ENCODE measurements at places on chromosomes 2 and 18.

DNA sequence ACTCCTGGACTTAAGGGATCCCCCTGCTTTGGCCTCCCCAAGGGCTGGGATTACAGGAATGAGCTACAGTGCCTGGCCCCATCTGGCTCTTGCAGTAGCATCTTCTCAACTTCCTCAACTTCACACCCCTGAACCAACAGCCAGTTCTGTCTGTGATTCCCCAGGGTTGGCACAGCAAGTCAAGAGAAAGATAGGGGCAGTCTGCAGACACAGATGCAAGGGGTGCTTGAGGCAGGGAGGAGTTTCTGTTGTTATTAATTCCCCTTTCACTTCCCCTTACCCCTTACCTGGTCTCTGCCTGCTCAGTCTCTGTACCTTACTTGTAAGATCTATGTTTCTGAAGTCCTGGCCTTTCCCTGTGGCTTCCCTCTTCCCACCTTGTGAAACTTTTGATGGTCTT, 54.1 kb upstream of the MEX3C start:
- DNase-seq = no peak

DNA sequence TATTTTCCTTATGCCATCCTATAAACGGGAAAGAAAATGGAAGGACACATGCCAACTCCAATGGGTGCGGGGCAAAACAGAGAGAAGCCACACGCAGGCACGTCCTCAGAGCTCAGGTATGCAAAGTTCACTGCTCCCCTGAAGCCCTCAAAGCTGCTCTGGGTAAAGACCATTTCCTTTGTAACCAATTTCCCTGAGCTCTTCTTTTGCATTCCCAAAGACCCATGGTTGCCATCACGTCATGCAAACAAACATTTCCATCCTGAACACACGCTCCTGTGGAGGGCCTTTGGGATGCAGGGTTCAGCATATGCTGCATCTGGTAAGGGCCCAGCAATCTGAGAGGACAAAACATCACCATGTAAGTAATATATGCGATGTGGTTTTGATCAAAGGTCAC, 69.4 kb downstream of the EMILIN2 start:
- no peak for DNase-seq

- no peak for DNase-seq
These were observed 97.9 kb upstream of the RIOK3 start for GRCh38 chr18:23355206-23355605.

- no peak for DNase-seq
These were observed 373.3 kb upstream of the RAB12 start for GRCh38 chr18:8235894-8236293.

- no peak for DNase-seq
These were observed 62.7 kb upstream of the ARL4C start for GRCh38 chr2:234559609-234560008.

- DNase-seq = no peak
These were observed 30.2 kb downstream of the MCFD2 start for GRCh38 chr2:46885376-46885775.

- no peak for DNase-seq
These were observed 204.5 kb downstream of the ZFP36L2 start for GRCh38 chr2:43021791-43022509.

DNA sequence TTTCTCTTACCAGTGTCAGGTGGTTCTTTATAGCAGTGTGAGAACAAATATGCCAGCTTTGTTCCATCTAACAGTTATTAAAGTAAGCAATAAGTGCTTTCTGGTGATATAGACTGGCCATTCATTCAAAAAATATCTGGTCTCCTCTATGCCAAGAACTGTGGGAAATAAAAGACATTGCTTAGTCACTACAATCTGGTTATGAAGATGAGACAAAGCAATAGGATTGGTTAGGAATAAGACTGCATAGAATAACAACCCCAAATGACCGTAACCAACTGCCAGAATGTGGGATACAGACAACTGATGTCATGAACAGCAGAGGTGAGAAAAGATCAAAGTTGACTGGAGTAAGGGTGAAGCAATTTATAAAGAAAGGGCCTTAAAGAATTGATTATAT, 83.8 kb downstream of the MBD2 start:
- DNase-seq = no peak

DNA sequence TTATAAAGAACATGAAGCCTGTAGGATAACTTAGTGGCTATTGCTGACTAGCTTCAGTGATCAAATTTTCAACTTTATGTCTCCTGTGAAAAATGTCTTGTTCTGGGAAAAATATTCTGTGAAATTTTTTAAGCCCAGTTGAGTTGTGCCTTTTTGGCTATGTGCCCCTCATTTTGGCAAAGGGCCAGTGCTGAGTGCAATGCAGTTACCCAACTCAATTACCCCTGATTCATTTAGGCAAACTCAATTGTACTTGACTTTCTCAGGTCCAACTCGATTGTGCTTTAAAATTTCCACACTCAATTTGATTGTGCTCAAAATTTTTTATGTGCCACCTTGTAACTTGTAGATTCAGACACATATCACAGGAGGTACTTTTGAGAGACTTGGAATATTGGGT, 548.8 kb upstream of the NRP2 start:
- DNase-seq = no peak

DNA sequence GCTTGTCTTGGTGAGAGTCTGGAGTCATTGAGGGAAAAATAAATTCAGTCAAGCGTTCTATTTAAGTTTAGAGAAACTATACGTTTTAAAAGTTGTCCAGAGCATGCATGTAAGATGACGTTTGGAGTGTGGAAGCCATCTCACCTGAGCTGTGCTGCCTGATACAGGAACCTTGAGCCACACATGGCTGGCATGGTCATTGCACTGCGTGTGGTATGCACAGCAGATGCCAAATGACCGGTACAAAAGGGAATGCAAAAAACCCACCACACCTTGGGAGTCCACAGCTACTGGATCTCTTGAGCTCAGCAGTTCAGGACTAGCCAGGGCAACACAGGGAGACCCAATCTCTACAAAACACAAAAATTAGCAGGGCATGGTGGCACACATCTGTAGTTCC, 4.3 kb downstream of the MZT2B start:
- DNase-seq = no peak

GRCh38 chr18:50283469-50284209, 2.3 kb upstream of the MBD1 start:
- DNase-seq = no peak

DNA sequence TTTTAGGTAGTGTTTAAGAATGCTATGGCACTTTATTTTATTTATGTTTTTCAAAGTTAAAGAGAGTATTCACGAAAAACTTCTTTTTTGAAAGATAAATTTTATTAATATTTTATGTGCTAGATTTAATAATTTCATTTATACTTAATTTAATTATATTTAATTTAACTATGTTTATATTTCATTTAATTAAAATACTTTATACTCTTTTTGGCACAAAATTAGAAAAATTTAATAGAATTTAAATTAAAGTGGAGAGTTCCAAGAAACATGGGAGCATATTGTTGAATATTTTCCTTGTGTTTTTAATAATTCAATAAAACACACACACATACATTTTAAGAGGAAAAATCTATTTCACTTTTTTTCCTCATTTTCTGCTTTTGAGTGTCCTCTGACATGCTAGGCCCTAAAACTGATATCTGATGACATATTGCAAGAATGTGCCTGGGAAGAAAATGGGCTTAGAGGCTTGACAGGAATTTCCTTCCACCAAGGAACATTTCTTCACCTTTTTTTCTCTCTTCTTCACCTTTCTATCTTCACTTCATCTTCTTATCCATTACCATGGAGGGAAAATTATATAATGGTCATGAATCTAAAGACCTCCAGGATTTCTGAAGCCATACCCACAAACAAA, 15.4 kb downstream of the ARHGAP28 start:
- no peak for DNase-seq

DNA sequence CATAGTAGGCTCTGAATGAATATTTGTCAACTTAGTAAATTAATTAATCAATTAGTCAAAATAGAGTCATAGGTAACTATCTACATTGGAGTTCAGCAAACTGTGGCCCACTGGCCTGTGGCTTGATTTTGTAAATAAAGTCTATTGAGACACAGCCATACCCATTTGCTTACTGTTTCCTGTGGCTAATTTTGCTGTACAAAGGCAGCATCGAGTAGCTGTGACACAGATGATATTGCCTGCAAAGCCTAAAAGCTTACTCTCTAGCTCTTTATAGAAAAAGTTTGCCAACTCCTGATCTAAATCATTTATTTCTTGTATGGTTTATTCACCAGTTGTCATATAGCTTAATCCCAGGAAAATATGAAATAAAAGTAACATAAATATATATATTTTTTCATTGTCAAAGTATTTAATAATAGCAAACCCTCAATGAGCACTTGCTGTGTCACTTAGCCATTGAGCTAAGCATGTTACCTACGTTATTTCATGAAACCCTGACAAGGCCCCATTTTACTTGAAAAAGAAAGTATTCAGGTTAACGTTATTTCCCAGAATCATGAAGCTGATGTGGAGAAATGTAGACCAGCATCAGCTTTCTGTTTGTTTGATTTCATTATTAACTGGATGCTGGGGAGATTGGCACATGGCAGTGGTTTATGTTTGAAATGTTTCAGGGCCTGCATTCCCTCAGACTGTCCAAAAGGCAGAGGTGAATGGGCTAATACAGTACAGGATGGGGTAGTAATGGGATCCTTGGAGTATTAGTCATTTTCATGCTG, 69.6 kb downstream of the ICOS start:
- DNase-seq = no peak

DNA sequence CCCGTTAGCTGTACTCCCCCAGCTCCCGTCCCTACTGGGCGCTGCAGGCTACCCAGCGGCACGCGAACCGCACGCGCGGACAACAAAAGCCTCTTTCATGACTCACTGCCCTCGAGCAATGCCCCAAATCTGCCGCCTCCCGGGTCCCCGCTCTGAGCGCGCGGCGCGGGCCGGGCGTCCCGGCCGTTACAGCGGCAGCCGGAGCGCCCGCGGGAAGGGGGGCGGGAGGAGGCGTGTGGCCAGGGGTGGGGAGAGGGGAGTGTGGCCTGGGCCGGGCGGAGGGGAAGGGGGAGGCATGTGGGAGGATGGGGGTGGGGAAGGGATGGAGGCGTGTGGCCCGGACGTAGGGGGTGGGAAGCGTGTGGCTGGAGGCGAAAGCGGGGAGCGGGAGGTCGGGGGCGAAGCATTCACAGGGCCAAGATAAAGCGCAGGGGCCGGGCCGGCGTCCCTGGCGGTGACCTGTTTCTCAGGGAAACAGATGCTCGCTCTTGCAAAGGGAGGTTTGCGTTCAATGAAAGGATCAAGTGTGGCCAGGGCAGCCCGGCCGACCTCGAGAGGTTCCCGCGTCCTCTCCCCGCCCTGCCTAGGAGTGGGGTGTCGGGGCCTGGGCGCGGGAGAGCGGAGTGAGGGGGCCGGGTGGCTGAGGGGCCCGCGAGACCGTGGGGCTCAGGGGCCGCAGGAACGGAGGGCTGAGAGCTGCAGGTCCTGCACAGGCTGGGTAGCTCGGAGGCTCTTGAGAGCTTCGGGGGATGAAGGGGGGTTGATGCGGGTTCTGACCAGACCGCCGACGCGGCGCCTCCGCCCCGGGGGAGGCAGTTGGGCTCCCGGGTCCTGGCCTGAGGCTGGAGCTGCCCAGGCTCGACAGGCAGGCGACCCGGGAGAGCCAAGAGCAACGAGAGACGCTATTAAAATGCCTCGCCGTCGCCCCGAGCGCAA, 3.5 kb upstream of the NEUROD1 start:
- no peak for DNase-seq

DNA sequence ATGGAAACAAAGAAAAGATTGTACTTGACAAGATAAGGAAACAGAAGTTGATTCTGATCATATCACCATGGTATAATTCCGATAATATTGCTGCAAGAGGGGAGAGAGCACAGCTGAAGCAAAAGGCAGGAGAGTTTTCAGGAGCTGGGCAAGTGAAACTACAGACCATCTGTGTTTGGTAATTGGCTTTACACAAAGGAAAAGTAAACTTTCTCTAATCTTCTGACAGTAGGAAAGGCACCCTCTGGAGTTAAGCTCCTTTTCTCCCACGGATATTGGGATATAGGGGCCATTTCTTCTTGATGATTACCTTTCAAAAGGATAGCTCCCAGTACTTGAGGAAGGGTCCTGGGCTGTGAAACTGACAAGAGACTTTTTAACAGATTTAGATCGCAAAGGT, 29.9 kb upstream of the REG3A start:
- no peak for DNase-seq

- no peak for DNase-seq
These were observed 203.8 kb downstream of the ETAA1 start for GRCh38 chr2:67600946-67601345.

GRCh38 chr2:12619975-12620374, 96.8 kb upstream of the TRIB2 start:
- no peak for DNase-seq

GRCh38 chr2:55014962-55015939, 35.0 kb downstream of the RTN4 start:
- DNase-seq = peak; percentile 72

DNA sequence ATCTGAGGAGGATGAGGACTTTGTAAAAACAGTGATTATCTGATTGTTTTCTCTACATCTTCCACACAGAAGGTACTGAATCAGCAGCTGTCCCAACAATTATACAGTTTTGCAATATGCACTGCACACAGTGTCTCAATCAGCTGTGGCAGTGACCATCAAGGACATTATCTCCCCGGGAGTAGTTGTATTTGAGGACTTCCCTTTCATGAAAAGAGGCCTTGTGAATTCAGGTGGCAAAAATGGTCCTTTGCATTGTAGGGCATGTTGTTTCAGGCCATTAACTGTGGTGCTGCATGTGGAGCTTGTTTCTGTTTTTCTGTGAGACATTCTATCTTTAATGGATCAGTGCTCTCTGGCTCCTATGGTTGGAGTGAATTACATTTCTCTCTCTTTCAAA, 779.4 kb upstream of the FSHR start:
- no peak for DNase-seq

GRCh38 chr2:137943678-137944347, 20.5 kb upstream of the HNMT start:
- no peak for DNase-seq

DNA sequence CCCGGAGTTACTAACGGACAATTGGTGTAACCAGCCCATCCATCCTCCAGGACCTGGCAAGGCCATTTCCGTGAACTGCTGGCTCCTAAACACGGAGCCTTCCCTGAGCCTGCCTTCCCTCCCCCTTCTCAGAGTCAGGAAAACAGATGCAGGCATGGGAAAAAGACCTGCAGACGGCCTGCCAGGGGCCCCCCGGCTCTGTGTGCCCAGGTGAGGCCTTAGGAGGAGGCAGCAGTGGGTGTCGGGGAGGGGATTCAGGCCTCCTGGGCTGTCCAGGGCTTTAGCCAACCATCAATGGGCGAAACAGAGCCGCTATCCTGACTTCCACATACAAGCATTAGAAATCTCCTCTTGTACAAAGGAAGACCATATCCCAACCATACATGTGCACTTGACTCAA, 68.3 kb upstream of the BOD1L2 start:
- DNase-seq = no peak

All from SW 1271 (cell line).